Fibroblast of the aortic adventitia (primary cell): ENCODE measurements at places on chromosomes 1 and 21. TPM values are rescaled to one million over a fixed set of nuclear protein-coding genes. Genes with fewer than 3 reads are reported as not detected.

Gene CTSK
- 547 and 1,513 TPM in 2 replicates for total RNA-seq

Gene ID3
- total RNA-seq = 51.8 and 673 TPM in 2 replicates

Gene MROH7
- 0.27 TPM in 1 of 2 replicates, not detected in the other for total RNA-seq

Gene ACOT11
- total RNA-seq = 1.1 and 3.9 TPM in 2 replicates

Gene WDR64
- total RNA-seq = not detected in 2 replicates

Gene ZMYND12
- total RNA-seq = 0.82 and 1.6 TPM in 2 replicates

Gene FYB2
- not detected in 2 replicates for total RNA-seq

Gene ELAPOR1
- total RNA-seq = 0.16 and 0.45 TPM in 2 replicates

Gene BLACAT1
- total RNA-seq = 0.09 TPM in 1 of 2 replicates, not detected in the other

Gene RBM11
- not detected in 2 replicates for total RNA-seq

Gene GPR3
- 0.99 TPM in 1 of 2 replicates, not detected in the other for total RNA-seq
